ENCODE measurements at places on chromosomes 7 and 10. TPM values are rescaled to one million over a fixed set of nuclear protein-coding genes. Genes with fewer than 3 reads are reported as not detected.

Gene OR6V1
- total RNA-seq, result not detected

Gene SPDYE1
- total RNA-seq, result not detected

Gene TMEM176B
- total RNA-seq, result 18.3 TPM

Gene SLC13A1
- not detected for total RNA-seq

Gene TAS2R41
- total RNA-seq, result not detected

Gene CYP26A1
- 0.52 TPM for total RNA-seq

Gene MBLAC1
- total RNA-seq, result 1.0 TPM

Gene GDF2
- total RNA-seq, result not detected
